Caudate nucleus (tissue), 63 donors: ENCODE measurements at places on chromosomes 16 and 17.
A peak's percentile ranks its signal among the peaks of the same experiment; 100 is the strongest.

- no peak for DNase-seq
These were observed at the start of gene DPEP2NB for GRCh38 chr16:68015681-68016080. Gene DPEP2NB, minus strand, starts transcription at chr16:68015911. Its CDS starts 141 bp downstream, at chr16:68015770.

GRCh38 chr16:5166486-5166885 is 68.9 kb upstream of the EEF2KMT start:
- no peak for DNase-seq

GRCh38 chr16:2950353-2950724 is 13.7 kb upstream of the KREMEN2 start:
- no peak for DNase-seq

DNA sequence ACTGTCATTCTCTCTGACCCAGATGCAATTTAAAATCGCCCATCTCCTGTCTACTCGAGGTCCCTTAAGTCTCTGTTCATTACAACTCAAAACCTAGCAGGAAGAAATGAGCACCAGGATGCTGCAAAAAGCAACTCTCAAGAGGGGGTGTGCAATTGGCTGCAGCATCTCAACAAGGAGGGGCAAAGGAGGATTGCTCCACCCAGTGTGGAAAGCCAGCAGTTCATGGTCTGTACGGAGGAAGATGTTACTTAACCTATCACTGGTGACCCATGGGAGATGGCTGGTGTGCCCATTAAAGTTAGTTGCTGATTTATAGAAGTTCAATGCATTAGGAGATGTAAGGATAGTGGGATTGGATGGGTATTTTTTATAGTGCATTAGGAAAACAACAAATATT is 147.4 kb downstream of the CDK5R1 start:
- no peak for DNase-seq

DNA sequence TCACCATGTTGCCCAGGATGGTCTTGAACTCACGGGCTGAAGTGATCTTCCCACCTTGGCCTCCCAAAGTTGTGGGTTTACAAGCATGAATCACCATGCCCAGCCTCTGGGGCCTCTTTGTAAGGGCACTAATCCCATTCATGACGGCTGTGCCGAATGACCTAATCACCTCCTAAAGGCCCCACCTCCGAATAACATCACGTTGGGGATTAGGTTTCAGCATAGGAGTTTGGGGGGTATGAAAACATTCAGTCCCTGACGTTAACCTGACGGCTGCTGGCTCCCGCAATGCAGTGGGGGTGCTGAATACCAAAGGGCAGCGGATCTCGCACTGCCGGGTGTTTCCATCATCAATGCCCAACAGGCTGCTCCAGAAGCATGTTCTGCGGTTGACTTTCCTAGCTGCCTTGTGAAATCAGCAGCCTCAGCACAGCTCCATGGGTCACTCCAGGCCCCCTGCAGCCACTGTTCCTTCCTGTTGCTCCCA is 120.8 kb upstream of the SEC14L1 start:
- DNase-seq, result no peak

GRCh38 chr16:77540646-77541045 is 105.8 kb upstream of the ADAMTS18 start:
- no peak for DNase-seq

DNA sequence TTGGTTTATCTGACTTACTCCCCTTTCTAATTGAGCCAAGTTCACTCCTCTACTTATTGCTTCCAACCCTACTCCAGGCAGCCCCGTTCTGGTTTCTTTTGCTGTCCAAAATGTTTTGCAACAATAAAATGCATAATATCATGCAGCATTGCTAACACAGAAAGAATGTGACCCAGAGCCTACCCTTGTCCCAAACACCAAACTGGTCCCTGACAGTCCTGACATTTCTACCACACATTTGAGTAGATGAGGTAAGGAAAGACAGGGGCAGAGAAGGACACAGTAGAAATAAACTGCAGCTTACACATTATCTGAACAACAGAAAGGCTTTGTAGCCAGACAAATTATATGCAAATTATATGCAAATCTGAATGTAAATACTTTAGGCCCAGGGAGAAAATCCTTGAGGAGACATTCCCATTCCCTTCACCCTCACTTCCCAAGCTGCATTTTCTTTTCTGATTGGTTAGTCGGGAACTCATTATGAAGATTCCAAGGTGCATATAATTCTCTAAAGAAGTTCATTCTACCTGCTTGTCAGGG is 31.6 kb downstream of the SOX9 start:
- DNase-seq, result no peak

DNA sequence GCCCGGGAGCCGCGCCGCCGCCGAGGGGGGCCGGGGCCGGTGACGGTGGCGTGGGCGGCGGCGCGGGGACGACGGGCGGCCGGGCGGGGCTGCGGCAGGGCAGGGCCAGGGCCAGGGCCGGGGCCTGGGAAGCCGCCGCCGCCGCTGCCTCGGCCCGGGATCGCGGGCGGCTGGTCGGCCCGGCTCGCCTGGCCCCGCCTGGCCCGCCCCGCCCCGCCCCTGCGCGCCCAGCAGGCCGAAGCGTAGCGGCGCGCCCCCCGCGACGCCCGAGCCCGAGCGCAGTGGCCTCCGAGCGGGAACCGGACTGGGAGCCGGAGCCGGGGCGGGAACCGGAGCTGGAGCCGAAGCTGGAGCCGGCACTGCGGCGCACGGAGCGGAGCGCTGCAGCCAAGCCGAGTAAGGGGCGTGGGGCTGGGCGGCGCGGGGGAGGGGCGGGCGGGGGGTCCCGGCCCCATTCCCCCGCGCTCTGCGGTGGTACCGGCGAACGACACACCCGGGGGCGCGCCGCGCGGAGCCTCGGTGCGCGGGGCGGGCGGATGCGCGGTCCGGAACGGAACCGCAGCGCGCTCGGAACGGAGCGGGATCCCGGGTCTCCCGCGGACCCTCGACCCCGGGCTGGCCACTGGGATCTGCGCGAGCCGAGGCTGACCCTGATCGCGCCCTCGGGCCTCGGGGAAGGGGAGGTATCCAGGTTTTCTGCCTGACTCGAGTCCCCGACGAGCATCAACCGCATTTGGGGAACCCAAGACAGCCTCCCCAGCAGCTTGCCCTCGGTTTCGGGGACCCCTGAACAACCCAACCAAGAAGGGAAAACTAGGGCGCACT is at the start of gene BEAN1:
Gene BEAN1 (plus strand): TSS at position 260 of the 825 bp plus-strand sequence. CDS start 10,382 bp downstream, outside the sequence.
- no peak for DNase-seq

GRCh38 chr16:2288726-2289125 is 20.8 kb upstream of the RNPS1 start:
- no peak for DNase-seq

GRCh38 chr17:11598274-11599221 is at the start of gene DNAH9:
Gene DNAH9, plus strand, starts transcription at chr17:11598470. Its CDS starts 29 bp downstream, at chr17:11598499.
- DNase-seq, result peak; percentile 74

GRCh38 chr17:31329221-31329620 is 7.8 kb upstream of the EVI2A start:
- DNase-seq, result no peak

GRCh38 chr17:41013606-41014005 is 4.7 kb upstream of the KRTAP3-1 start:
- DNase-seq, result no peak

GRCh38 chr17:35390156-35390555 is 16.7 kb upstream of the SLFN11 start:
- DNase-seq, result no peak

DNA sequence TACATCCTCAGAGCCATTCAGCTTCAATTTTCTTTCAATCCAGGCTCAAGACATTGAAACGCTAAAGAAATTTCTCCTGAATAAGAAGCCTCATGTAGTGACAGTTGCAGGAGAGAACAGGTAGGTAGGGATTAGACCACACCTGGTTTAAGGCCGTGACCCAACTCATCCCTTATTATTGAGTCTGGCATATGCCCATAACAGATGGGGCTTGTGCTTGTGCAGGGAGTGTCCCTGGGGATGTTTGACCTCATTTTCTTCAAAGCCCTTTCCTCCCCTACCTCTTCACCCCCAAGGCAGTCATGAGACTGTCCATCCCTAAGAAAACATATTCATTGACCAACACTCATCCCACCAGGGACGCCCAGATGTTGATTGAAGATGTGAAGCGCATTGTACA is 24.3 kb downstream of the SUPT6H start:
- no peak for DNase-seq

GRCh38 chr16:13038591-13038990 is 137.2 kb downstream of the SHISA9 start:
- no peak for DNase-seq

DNA sequence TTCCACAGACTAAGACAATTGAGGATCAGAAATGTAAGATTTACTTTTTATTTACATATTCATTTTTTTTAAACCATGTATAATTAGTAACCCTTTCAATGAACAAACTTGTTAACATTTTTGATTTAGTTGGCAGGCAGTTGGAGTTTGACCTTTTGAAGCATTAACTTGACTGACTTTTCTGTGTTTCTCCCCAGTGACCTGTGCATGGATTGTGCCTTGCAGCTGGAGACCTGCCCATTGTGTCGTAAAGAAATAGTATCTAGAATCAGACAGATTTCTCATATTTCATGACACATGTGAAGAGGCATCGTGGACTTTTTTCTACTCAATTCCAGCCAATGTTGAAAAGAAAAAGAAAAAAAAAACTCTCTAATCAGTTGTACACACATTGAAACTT is 6.4 kb upstream of the ARL2BP start:
- DNase-seq, result no peak

DNA sequence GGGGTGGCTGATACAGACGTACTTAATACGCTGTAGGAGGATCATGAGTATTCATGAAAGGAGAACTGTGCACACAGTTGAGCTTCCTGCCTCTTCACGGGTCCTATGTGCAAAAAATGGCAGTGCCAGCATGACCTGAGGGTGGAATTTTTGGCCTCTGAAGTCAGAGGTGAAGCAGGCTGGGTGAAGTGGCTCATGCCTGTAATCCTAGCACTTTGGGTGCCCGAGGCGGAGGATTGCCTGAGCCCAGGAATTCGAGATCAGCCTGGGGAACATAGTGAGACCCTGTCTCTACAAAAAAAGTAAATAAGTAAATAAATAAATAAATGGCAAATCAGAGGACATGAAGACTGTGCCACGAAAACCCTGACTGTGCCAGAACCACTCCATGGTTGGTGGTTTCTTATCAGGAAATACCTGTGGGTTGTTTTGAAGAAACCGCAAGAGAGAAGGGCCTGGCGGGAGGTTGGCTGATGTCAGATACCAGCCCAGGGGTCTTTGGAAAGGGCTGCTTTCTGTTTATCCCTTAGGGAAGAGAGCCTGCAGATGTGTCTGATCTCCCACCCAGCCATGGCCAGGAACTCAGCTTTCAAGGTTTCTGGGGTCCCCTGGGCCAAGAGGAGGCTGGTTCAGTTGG is 3.4 kb downstream of the ASPSCR1 start:
- no peak for DNase-seq
